Right forelimb (tissue), 1 donor: ENCODE measurements at places on chromosomes 12 and 14.

DNA sequence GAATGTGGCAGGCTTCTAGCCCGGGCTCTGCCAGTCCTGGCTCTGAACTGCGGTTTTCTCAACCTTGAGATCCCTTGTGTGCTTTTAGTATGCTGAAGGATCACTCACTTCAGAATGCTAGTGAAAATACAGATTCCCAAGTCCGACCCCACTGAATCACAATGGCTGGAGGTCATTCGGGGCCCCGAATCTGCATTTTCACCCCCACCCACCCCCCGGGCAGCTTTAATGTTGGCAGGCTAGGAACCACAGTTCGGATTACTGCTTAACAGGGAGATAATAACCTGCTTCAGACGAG is 573 bp upstream of the SUSD6 start:
- DNase-seq = peak; percentile 55

GRCh38 chr14:101075801-101076413 is 172.4 kb upstream of the RTL1 start:
- DNase-seq = peak; percentile 43

- DNase-seq = no peak
These were observed 36.0 kb downstream of the SPTLC2 start for GRCh38 chr14:77580477-77580876.

- DNase-seq = no peak
These were observed 215.8 kb upstream of the DIO2 start for GRCh38 chr14:80427101-80427500.

DNA sequence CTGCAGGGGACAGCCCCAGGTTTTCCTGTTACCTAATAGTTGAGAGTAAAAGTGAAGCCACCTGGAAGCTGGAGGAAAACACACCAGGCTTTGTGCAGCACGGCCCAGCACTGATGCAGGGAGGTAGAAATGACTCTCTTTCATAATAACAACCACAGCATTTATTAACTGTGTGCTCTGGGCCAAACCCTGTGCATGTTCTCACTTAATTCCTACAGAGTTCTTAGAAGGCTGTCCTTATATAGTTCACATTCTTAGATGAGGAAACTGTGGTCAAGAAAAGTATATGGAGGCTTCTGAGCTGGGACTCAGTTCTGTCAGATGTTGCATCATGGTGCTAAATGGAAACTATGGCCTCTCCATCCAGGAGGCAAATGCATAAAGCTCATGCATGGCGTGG is 100.0 kb downstream of the PAPOLA start:
- no peak for DNase-seq

DNA sequence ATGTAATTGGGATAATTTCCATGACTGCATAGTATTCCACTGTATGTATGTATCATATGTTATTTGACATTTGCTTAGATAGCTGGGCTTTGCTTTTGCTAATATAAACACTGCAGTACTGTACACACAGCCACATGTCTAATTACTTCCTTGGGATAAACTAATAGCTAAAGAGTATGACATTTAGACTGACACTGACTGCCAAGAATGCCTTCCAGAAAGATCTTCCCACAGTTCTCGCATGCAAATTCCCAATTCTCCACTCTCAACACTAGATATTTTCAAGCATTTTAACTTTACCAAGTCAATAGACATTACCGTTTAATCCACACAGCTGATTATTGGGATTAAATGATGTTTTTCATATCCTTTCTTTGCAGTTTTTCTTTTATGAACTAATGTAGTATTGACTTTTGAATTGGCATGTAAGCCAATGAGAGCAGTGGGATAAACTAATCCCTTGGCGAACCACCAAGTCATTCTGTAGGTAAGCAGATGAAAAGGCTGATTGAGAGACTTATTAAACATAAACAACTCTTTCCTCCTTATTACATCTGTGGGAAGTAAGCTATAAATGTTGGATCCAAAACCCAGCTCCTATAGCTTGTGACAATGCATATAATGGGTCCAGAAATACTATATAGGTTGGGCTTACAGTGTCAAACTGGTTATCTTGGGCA is 55.5 kb downstream of the STON2 start:
- no peak for DNase-seq

- DNase-seq = no peak
These were observed 179.1 kb downstream of the SOX5 start for GRCh38 chr12:23770202-23770938.

- no peak for DNase-seq
These were observed 334.5 kb downstream of the TMEM121 start for GRCh38 chr14:105860615-105861580.

- no peak for DNase-seq
These were observed 102.7 kb upstream of the USP44 start for GRCh38 chr12:95653771-95654546.

DNA sequence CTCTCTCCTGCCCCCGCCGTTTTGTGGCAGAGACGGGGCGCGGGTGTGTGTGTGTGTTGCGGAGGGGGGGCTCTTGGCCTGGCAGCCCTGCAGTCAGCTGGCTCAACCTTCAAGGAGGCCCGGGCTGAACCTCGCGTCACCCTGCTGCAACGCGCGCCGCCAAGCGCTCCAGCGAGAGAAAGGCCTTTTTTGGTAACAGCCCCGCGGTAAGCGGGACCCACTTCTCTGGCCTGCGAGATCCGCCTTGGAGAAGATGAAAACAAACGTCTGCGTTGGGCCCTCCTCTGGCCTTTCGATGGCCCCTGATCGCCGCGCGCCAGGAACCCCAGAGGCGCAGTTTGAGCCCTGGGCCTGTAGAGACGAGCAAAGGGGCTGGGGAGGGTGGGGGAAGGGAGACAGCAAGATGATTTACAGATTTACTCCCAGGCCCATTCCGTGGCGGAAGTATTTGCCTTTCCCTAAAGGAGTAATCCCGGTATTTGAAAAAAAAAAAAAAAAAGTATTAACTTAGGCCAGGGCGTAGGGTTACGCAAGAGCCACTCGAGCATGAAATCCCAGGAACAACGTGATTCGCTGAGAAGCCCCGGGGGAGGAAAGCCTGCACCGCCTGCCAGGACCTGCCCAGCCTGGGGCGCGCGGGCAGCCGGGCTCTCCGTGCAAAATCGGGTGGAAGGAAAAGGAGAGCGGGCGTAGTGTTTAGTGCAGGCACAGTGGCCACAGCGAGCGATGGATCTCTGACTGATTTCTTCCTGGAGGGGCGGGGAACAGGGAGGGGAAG is 4.5 kb upstream of the IRF2BPL start:
- peak; percentile 93 for DNase-seq

DNA sequence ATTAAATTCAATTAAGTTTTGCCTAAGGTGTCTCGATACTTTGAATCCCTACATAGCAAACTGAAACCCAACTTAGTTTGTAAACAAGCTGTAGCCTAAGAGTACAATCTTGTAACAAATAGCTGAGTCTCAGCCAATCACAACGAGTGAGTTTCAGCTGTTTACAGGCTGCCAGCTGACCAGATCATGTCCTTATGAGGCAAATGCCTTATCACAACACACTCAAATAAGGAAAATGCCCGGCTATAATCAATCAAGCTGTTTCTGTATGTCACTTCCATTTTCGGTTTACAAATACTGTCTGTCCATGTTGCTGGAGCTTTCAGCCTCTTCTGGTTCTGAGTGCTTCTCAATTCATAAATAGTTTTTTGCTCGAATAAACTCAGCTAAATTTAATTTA is 943.8 kb downstream of the SLC16A7 start:
- DNase-seq = no peak

GRCh38 chr12:64385019-64385418 is 5.5 kb downstream of the C12orf56 start:
- no peak for DNase-seq

DNA sequence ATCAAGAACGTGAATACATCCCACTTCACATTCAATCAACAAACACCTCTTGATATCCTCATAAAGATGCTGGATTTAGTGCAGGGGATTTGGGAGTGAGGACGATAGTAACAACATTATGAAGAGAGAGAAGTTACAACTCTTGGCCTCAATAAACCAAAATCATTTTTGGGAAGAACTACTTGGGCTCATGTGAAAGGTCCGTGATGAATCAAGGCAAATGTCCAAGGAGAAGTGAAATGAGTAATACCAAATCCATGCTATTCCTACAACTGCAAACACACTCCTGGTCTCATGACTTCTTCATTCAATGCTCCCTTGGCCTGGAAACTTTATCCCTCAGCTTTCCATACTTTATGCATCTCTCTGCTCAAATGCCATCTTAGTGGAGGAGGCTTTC is 162.0 kb upstream of the LMNTD1 start:
- DNase-seq = no peak

DNA sequence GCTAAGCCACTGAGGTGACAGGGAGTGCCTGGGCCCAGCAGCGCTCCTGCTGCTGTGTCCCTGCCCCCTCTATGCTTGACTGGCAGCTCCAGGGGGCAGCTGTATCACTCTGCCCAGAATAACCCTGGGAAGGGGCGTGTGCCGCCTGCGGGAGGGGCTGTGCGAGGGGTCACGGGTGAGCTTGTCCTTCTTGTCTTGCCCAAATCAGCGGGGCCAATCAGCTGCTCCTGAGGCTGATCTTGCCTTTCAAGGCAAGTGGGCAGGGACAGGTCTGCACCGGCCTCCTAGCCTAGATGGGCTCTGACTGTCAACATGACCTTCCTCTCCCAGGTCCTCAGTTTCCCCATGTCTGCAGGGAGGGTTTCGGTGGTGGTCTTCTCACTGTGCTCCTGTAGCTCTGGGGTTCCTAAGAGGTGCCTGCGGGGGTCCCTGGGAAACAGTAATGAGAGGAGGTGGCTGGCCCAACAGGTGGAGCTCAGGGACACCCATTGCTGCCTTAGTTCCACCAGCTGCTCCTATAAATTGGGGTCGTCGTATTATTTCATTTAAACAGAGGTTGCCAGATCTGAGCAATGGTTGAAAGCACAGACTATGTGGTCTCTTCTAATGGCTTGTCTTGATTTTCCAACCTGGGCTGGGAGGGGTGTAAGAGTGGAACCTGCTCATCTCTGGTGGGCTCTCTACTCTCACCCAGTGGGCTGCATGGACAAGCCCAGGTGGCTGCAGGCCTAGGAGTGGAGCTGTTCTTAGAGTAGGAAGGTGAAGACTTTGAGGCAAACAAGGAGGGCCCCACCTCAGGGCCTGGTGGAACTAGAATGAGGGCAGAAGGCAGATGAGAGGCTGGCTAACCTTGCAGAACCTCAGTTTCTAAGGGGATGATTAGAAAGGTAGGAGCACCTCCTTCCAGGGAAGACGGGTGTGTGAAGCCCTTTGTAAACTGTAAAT is 11.7 kb downstream of the RTL1 start:
- DNase-seq = peak; percentile 40

DNA sequence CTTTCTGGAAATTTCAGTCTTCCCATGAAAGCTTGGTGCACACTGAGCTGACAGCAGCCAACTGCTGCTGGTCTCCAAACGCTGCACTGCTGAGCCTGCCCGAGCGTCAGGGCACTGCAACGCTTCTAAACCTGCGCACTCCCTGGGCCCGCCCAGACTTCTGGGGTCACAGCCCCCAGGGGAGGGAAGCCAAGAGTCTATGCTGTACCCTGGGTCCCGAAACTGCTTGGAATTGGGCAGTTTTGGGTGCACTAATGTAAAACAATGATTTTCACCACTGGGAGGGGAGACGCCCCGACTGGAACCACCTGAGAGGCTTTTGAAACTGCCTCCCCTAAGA is 32.0 kb downstream of the CCDC92 start:
- no peak for DNase-seq

DNA sequence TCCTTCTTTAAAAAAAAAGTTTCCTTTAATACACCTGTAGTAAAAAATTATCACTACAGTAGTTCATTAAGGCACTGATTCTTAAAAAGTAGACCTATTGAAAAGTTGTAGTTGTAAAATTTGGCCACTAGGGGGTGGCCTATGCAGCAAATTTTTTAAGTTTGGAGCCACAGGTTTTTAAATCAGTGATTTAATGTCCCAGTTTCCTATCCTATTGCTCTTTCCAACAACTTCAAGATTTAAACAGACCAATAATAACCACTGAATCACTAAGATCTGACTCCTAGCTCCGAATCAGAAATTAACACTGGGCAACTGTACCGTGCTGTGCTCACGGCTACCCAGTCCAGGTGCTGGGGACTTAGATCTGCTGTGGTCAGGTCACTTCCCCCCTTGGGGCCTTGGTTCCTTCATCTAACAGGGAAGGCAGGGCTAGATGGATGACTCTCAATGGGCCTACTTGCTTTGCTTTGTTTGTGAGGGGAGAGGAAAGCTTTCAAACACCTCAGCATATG is 279.3 kb downstream of the MED13L start:
- no peak for DNase-seq

DNA sequence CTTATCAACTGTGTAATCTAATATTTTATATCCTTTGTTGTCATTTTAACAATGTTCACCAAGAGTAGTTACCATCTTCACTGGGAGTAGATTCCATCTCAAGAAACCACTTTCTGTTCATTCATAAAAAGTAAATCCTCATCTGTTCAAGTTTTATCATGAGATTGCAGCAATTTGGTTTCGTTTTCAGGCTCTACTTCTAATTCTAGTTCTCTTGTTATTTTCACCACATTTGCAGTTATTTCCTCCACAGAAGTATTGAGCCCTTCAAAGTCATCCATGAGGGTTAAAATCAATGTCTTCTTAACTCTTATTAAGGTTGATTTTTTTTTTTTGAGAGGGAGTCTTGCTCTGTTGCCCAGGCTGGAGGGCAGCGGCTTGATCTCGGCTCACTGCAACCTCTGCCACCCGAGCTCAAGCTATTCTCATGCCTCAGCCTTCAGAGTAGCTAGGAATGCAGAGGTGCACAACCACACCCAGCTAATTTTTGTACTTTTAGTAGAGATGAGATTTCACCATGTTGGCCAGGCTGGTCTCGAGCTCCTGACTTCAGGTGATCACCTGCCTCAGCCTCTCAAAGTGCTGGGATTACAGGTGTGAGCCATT is 276.6 kb downstream of the ACSS3 start:
- DNase-seq = no peak

DNA sequence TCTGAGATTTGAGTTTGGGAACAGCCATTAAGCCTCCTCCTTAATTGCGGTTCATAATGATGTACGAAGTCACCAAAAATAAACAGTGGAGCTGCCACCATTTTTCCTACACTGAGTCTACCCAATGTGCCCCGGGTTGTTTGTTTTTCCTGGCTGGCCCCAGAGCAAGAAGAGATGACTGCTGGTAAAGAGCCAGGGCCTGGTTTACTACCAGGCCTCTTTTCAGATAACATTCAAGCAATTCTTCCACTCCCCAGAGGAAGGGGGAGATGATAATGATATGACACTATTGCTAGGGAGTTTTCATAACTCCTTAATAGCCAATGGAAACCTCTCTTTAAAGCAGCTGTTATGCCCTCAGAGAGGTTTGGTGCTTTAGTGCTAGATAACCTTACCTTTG is 42.3 kb downstream of the BRAP start:
- DNase-seq = no peak

DNA sequence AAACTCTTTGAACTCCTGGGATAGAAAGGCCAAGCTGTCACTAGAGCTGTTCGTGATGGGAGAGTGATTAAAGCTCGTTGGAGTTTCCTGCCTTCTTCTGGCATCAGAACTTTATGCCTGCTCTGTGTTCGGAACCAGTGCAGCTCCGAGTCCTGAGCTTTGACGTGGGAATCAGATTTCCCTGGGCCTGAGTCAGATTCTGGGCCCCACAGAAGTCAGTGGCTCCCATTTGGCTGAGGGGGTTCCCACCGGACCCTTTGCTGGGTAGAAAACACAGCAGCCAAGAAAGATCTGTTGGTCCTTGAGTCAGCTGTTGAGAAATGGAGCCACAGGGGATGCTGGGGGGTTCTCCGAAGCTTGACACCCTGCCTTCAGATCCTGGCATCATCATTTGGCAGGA is 238.0 kb downstream of the CHST11 start:
- DNase-seq = no peak

- no peak for DNase-seq
These were observed 127.6 kb upstream of the NCOR2 start for GRCh38 chr12:124694846-124695497.
